Neural cell (in vitro differentiated cells): ENCODE measurements at places on chromosomes 12 and 14. TPM values are rescaled to one million over a fixed set of nuclear protein-coding genes. Genes with fewer than 3 reads are reported as not detected.

ERBB3 gene
- 0.58 and 0.78 TPM in 2 replicates for polyA plus RNA-seq

ERP27 gene
- not detected in 2 replicates for polyA plus RNA-seq

GPR137C gene
- polyA plus RNA-seq = 100 and 118 TPM in 2 replicates

CSRNP2 gene
- polyA plus RNA-seq = 114 and 123 TPM in 2 replicates

RNU4-1 gene
- under 0.01 TPM in 1 of 2 replicates, not detected in the other for polyA plus RNA-seq

ARMH4 gene
- polyA plus RNA-seq = 14.1 and 14.3 TPM in 2 replicates
